Activated T-cell treated with anti-CD3 and anti-CD28 coated beads for 48 hours (primary cell): ENCODE measurements at places on chromosomes 5 and 9.
A peak's percentile ranks its signal among the peaks of the same experiment; 100 is the strongest.

DNA sequence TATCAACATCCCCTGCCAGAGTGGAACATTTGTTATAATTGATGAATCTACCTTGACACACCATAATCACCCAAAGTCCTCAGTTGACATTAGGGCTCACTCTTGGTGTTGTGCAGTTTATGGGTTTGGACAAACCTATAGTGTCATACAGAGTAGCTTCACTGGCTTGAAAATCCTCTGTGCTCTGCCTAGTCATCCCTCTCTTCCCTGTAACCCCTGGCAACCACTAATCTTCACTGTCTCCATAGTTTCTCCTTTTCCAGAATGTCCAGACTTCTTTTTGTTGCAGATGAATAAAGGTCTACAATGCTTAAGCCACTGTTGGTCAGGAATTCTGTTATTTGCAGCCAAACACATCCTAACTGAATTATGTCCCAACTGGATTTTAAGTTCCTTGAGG is 22.5 kb upstream of the SUB1 start:
- no peak for DNase-seq

GRCh38 chr5:74389531-74390305 is 250.8 kb downstream of the ENC1 start:
- DNase-seq, result no peak

DNA sequence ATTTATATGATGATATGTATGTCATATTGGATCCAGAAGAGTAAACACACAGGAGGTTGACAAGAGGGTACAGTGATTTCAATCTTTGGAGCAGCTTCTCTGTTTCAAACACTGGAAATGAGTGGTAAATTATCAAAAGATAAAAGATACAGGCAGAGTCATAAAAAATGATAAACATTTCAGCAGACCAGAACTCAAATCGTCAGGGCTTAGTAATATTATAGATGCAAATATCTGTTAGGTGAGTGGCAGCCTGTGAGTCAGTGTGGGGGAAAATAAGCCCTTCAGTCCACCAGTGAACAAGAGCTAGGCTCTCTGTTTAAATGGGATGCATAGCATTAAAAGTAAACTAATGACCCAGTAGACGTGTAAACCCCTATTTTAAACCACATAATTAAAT is 1378.1 kb downstream of the EFNA5 start:
- DNase-seq, result no peak

DNA sequence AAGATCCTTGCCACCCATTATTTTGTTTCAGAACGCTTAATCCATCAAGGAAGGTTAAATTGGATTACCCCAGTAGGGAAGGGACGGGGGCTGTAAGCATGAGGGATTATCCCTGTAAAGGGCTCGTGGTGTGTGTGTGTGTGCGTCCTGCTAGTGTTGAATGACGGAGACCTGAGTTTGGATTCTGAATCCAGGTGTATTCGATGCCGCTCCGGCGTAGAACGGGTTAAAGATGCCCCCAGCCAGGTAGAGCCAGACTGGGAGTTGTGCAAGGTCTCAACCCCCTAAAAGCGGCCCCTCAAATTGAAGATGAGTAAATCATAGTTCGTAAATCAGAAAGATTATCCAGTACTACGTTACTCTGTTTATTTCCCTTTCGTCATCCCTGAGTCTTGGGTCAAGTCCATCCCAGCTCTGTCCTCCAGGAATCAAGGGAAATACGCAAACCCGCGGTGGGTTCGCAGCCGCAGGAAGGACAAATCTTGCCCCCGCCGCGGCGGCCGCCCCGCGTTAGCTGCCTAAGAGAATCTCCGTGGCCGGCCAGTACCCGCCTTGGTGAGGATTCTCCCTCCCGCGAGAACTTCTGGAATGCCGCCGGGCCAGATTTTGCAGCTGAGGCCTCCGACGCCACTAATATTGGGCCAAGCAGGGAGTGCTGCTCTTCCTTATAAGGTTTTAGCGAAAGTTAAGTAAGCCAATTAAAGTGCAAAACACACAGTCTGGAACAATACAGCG is 586 bp upstream of the MTAP start:
- no peak for DNase-seq

DNA sequence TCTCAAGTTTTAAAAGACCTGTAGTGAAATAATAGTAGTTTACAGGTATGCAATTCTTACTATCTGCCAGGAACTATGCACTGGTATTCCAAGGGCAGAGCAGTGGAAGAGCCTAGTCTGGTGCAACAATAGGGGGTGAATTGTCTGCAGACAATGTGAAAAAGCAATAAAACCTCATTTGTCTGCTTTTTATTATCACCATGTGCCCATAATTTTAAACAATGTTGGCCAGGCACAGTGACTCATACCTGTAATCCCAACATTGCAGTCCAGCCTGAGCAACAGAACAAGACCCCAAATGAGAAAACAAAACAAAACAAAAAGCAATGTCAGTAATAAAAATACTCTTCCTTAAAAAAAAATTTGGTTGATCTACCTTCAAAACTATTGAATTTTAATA is 12.2 kb upstream of the SLC44A1 start:
- DNase-seq, result no peak

GRCh38 chr5:60379907-60380306 is 320.1 kb downstream of the DEPDC1B start:
- DNase-seq, result no peak

DNA sequence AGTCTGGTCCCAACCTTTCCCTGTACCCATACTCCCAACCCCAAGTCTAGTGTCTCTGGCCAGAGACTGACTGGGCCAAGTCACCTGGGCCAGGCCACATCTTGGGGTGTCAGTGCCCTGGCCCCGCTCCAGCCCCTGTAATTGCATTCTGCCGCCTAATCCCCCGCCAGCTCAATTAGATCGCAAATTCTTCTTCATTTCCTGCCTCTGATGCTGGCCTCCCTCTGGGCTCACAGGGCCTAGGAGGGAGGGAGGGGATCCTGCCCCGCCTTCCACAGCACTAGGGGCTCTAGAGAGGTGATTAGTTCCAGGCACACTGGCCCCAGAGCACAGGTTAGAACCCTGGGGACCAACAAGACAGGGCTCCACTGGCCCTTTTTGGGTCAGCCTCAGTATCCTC is 5.5 kb downstream of the CXXC5 start:
- no peak for DNase-seq

DNA sequence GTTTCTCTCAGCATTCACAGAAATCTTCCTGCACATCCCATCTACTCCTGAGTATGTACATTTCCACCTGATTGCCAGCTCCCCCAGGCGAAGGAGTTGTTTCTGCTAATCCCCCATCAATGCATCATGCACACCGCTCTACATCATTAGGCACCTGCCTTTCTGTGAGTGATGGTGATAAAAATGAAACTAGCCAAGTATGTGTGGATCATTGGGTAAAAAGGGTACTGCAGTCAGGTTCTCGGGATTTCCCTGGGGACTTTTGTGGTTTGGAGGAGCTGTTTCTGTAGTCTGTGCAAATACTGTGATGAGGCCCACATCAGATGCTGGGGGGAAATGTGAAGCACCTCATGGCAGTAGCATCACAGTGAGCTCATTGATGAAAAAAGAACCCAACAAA is 30.4 kb downstream of the CAMK4 start:
- DNase-seq, result peak; percentile 63

DNA sequence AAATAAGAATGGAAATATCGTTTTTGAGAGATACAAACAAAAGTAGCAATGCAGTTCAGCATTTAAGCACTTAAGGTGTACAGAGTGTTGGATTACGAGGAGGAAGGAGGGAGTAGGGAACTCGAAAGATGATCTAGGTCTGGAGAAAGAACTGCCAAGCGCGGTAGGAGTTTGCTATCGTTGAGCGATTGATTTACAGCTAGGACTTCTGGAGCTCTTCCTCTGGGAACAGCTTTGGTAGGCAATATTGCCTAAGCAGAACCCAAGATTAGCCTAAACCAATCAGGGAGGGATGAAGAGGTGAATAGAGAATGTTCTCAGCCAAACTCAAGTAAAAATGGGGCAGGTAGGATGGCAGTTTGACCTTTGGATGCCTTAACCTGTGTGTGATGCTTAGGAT is 965 bp downstream of the CLTA start:
- DNase-seq, result no peak

GRCh38 chr5:144329681-144330080 is 159.0 kb downstream of the KCTD16 start:
- DNase-seq, result no peak

DNA sequence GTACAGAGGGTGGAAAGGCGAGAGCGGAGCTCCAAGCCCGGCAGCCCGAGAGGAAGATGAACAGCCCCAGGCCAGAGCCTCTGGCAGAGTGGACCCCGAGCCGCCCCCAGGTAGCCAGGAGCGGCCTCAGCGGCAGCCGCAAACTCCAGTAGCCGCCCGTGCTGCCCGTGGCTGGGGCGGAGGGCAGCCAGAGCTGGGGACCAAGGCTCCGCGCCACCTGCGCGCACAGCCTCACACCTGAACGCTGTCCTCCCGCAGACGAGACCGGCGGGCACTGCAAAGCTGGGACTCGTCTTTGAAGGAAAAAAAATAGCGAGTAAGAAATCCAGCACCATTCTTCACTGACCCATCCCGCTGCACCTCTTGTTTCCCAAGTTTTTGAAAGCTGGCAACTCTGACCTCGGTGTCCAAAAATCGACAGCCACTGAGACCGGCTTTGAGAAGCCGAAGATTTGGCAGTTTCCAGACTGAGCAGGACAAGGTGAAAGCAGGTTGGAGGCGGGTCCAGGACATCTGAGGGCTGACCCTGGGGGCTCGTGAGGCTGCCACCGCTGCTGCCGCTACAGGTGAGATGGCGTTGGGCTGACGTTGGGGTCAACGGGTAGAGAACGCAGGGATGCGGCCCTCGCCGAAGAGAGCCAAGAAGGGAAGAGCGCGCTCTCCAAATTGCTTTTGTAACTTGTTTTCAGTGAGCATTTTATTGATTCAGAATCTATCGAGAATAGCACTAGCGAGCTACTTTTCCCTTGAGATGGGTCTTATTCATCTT is at the start of gene PTGER4:
Gene PTGER4, plus strand, starts transcription at position 3 of the 769 bp plus-strand sequence. CDS start 1,079 bp downstream, outside the sequence.
- DNase-seq, result no peak

- DNase-seq, result no peak
Measured at GRCh38 chr9:136363949-136364748, 605 bp upstream of the DNLZ start.
